ENCODE measurements at places on chromosomes 1 and 21.

DNA sequence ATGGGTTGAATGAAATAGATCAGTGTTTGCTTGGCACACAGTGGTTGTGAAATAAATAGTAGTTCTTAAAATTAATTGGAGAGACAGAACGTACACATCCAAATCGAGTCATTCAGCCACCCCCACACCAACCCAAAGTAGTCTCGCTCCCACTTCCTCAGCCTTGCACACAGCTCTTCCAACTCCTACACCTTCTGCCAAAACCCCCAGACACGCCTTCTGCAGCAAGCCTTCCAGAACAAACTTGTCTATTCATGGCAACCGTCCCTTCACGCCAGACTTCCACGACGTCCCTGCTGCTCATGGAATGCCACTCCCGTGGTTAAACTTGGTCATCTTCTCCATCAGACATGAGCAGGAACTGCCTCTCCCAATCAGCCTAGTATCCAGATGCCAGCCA, 37.5 kb upstream of the RD3 start:
- DNase-seq = no peak

GRCh38 chr1:93611668-93612067, 70.0 kb downstream of the BCAR3 start:
- no peak for DNase-seq

GRCh38 chr21:37555672-37556261, 189.2 kb downstream of the DYRK1A start:
- DNase-seq = no peak

- no peak for DNase-seq
Observed at GRCh38 chr1:25217598-25218232, 14.6 kb downstream of the SYF2 start.

- DNase-seq = no peak
Observed at GRCh38 chr1:114502080-114502479, 8.9 kb downstream of the TRIM33 start.

All from GM20000 (cell line).